ENCODE measurements at places on chromosomes 6 and 20.

GRCh38 chr6:41974281-41974825 is 32.7 kb upstream of the CCND3 start:
- DNase-seq, result no peak

- no peak for DNase-seq
Observed at GRCh38 chr20:44022464-44022863, 107.8 kb downstream of the TOX2 start.

GRCh38 chr20:41513829-41514228 is 104.3 kb downstream of the CHD6 start:
- DNase-seq, result no peak

- no peak for DNase-seq
Observed at GRCh38 chr20:39016506-39016905, 54.4 kb downstream of the DHX35 start.

DNA sequence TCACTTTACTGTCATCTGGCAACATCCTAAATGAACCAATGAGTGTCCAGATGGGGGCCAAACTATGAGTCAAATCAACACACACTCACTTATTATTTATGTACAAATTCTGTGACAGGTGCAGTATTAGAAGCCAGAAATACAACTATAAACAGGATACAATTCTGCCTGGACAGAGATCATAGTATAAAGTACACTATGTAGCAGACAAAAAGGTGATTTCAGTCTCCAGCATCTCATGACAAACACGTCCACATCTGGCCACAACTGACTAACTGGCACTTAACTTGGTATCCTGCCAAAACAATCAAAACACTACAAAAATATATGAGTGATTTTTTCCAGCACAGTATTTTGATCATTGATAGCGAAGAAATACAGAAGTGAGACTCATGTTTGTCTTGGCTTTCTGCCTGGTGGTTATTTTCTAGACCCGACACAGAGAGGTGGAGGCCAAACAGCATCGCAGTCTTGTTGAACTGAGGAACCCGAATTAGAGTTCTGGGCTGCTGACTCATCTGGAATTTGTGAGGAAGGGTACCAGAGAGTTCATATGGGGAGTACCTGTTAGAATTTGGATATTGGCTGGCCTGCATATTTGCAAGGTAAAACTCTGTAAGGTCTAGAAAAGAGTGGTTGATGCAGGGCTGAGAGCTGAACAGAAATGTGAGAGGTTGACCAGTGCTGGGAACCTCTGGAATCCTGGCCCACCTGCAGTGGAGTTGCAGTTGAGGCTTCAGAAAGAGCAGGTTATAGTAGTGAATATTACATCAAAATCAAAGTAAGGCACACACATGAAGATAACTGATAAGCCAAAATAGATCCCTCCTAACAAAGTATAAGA is 475.2 kb downstream of the PTPRT start:
- DNase-seq, result no peak

DNA sequence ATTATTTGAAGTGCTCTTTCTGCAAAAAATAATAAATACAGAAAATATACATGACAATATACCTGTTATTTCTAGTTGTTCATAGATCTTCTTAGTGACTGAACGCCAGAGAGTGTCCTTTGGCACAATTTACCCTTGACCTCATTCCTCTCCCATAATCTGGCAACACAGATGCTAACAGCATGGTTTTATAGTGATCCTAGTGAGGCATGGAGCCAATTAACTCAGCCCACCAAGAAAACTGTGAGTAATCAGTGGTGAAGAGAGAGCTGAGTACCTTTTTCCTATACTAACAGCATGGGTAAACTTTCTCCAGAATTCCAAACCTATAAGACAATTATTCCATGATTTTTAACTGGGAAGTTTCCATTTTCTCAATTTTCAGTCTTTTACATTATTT is 61.0 kb downstream of the VGLL2 start:
- no peak for DNase-seq

DNA sequence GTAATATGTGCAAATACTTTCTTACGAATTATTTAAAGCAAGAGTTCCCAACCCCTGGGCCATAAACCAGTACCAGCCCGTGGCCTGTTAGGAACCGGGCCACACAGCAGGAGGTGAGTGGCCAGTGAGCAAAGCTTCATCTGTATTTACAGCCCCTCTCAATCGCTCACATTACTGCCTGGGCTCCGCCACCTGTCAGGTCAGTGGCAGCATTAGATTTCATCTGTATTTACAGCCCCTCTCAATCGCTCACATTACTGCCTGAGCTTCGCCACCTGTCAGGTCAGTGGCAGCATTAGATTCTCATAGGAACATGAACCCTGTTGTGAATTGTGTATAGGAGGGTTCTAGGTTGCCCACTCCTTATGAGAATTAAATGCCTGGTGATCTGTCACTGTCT is 142.0 kb downstream of the RNASET2 start:
- DNase-seq, result no peak

DNA sequence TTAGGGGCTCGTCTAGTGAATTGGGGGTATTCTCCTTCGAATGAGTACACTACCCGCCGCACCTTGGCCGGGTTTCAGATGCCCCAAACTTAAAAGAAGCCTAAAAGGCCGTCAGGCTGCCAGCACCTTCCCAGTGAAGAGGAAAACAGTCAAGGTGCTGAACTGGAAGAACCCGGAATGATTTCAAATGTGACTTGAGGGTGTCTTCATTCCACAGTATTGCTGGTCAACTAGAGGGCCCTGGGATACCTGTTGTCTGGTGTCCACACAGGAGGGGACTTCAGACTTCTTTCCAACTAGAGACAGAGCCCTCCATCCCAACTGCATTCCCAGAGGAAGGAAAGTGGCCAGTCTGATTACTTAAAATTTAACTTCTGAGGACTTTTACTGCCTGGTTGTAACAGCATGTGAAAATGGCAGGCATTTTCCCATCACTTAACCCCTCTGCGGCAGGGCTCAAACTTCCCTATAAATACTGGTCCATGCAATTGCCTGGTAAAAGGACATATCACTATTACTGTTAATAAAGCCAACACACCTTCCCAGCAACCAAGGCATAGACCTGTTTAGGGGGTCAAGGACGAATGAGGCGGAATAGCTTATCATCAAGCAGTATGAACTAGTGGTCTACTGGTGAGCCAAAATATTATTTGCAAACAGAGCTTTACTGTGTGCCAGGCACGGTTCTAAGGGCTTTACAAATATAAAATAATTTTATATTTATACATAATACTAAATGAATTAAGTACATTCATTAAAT is 651 bp upstream of the SAMHD1 start:
- DNase-seq, result no peak

GRCh38 chr6:43009124-43009523 is 4.6 kb downstream of the MEA1 start:
- DNase-seq, result no peak

DNA sequence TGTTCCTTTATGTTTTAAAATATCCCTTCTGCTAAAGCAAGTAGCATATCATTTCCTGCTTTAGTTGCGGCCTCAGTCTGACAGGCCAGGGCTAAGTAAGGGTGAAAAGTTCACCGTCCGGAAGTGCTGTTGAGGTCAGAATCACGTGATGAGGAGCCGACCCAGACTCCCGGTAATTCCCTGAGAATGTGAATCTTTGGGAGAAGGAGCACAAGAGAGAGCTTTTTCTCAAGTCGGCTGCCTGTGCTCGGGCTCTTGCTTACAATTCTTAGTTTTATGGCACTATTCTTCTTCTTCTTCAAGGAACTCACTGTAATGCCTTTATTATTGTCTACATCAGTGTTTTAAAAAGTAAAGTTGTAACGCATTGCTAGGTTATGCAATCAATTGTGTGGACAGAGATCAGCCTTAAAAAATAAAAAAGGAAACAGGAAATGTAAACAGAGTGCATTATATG is 309.3 kb downstream of the PRL start:
- DNase-seq, result no peak

- DNase-seq, result no peak
Observed at GRCh38 chr6:32097364-32097763, 11.8 kb downstream of the TNXB start.

DNA sequence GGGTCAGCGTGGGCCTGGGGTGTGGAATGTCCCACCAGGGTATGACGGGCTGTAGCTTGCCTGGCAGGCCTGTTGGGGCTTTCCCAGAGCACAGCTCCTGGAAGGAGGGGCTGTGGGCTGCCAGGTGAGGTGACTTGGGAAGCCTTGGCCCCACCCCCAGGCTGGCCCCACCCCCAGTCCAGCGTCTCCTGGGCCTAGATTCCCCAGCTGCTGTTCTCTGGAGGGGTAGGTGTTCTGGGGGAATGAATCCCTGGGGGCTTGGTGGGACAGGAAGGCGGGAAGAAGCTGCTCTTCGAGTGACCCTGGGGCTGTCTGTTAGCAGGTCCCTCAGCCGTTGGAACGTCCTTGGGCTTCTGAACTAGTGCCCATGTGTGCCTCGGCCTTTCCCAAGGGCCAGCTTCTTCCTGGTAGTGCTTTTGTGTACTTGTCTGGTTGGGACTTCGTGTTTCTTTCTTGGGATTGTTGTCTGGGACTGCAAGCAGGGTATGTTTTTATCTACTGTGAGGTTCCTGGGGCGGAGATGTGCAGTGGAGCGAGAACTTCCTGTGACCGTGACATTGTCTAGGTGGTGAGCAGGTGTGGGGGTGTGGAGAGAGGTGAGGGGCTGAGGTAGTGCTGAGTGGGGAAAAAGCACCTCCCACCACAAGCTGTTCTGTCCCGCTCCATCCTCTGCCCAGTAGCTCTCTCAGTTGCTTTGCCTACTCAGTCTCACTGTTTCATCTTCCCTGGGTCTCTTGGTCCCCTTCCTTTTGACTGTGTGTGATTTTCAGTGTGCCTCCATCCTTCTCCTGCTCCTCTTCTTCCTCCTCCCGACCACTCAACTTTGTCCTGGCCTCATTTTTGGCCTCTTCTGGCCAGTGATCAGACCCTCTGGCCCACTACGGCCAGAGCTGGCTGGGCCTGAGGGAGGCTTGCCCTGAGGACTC is 1.3 kb upstream of the DDR1 start:
- DNase-seq, result no peak

- DNase-seq, result peak; percentile 30
Observed at GRCh38 chr6:85641897-85642773, 551 bp downstream of the SYNCRIP start.

- DNase-seq, result no peak
Observed at GRCh38 chr20:38248133-38248532, 12.4 kb downstream of the KIAA1755 start.

DNA sequence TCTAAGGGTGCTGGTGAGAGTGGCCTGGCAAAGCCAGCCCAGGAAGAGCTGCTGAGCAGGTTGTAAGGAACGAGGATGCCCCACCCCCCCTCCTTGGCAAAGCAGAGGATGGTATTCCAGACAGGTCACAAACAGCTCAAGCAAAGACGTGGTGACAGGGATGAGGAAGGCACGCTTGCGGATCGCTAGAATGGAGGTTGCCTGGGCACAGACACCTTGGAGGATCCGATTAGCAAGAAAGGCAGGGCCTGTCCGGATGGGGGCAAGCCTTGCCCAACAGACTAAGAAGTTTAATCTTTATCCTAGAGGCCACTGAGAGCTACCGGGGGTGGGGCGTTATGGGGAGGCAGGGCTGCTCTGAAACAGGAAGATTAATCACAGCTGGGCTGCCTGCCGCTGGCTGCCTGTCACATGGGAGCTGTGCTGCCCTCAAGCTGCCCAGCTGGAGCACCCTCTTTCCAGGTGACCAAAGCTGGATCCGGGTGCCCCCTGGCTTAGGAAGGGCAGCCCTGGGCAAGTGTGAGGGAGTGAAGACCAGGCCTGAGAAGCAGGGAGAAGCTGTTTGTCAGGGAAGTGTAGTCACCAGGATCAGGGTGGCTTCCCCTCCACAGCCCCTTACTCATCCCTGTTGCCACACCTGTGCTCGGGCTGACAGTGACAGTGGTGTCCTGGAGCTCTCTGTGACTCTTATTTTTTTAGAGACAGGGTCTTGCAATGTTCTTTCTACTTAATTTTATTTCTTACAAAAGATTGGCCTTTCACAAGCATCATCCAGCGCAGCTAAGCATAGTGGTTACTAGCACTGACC is 9.1 kb upstream of the MAPK13 start:
- no peak for DNase-seq

GRCh38 chr20:51624157-51624731 is 81.7 kb upstream of the NFATC2 start:
- peak; percentile 43 for DNase-seq

DNA sequence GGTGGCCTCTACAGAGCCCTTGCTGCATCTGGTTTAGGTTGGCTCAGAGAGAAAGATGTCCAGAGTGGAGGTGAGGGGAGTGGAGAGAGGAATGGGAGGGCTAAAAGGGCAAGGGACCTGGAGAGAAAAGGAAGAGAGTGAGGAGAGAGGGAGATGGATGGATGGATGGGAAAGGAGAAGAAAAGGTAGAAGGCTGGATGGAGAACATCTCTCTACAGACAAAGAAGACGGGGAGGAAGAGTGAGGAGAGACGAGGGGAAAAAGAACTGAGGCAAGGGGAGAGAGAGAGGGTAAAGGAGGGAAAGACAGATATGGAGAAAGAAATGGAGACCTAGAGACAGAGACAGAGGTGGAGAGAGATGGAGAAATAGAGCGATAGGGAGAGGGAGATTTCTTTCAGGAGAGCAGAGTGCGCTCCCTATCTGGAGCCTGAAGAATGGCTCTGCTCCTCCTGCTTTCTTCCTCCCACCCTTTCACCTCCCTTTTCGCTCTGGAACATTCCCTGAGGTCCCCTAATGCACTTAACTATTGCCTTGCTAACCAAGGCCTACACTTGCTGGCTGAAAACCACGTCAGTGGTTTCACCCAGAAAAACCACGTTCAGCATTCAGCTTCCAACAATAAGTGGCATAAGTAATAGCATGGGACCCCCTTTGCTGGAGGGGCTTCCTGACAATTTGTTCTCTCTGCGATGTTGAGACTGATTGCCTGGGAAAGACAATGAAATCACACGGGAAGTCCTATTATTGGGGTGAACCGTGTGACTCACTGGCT is 286.3 kb downstream of the CDH26 start:
- no peak for DNase-seq

DNA sequence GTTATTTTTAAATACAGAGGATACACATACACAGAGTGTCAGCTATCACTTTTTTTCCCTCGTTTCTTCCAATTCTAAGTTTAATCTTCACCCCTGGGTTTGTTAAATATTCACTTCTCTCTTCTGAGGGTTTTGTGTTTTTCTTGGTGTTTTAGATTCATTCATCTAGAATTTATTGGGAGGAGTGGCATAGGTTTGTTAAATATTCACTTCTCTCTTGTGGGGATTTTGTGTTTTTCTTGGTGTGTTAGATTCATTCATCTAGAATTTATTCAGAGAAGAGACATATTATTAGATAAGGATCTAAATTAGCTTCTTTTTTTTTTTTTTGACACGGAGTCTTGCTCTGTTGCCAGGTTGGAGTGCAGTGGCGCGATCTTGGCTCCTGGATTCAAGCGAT is 3.9 kb downstream of the GTF2H5 start:
- DNase-seq, result no peak
